ENCODE measurements at places on chromosomes 11 and 22. TPM values are rescaled to one million over a fixed set of nuclear protein-coding genes. Genes with fewer than 3 reads are reported as not detected.

The SEPTIN5 gene
- total RNA-seq: 22.5 TPM

The SCGB2A2 gene
- not detected for total RNA-seq

The MYO7A gene
- 16.7 TPM for total RNA-seq

The CRACR2B gene
- 8.7 TPM for total RNA-seq

The FGF19 gene
- total RNA-seq: not detected

The GTPBP1 gene
- total RNA-seq: 55.5 TPM

The KREMEN1 gene
- total RNA-seq: 21.5 TPM

The PRSS23 gene
- total RNA-seq: 28.6 TPM

The CTSF gene
- total RNA-seq: 122 TPM

The CST6 gene
- 0.80 TPM for total RNA-seq

The MUC2 gene
- total RNA-seq: not detected

The LTBP3 gene
- total RNA-seq: 306 TPM

The GRM5 gene
- total RNA-seq: 0.13 TPM

The OR51F1 gene
- not detected for total RNA-seq

The ART1 gene
- not detected for total RNA-seq

The OR8A1 gene
- not detected for total RNA-seq

The SLC22A8 gene
- total RNA-seq: not detected

The MPPED2 gene
- 8.0 TPM for total RNA-seq

The SCN3B gene
- total RNA-seq: 1.2 TPM

The C11orf86 gene
- total RNA-seq: not detected

The PTPRCAP gene
- total RNA-seq: 4.2 TPM

The OTOG gene
- not detected for total RNA-seq

The UPK2 gene
- not detected for total RNA-seq

The ASPHD2 gene
- total RNA-seq: 1.2 TPM

The CD82 gene
- 127 TPM for total RNA-seq

The PAAF1 gene
- 32.4 TPM for total RNA-seq

The KBTBD4 gene
- 12.5 TPM for total RNA-seq

Data from sciatic nerve (tissue), 2 donors.